ENCODE measurements at places on chromosomes 5 and 9. TPM values are rescaled to one million over a fixed set of nuclear protein-coding genes. Genes with fewer than 3 reads are reported as not detected.

PTGES gene
- polyA plus RNA-seq: not detected

IRX2 gene
- polyA plus RNA-seq: not detected

GRK6 gene
- 203 TPM for polyA plus RNA-seq

GLRA1 gene
- polyA plus RNA-seq: not detected

DNA sequence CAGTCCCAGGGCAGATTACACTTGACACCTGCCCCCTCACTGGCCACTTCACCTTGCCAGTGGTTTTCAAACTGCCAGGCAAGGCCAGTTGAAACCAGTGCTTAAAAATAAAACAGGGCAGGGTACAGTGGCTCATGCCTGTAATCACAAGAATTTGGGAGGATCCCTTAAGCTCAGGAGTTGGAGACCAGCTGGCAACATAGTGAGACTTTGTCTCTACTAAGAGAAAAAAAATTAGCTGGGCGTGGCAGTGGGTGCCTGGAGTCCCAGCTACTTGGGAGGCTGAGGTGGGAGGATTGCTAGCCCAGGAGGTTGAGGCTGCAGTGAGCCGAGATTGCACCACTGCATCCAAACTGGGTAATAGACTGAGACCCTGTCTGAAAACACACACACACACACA lies 58.1 kb downstream of the ROPN1L start:
- DNase-seq: no peak

- DNase-seq: no peak
Observed at GRCh38 chr9:847505-847904, 6.0 kb downstream of the DMRT1 start.

GRCh38 chr5:91074615-91075014 lies 308.5 kb downstream of the ARRDC3 start:
- DNase-seq: no peak

DNA sequence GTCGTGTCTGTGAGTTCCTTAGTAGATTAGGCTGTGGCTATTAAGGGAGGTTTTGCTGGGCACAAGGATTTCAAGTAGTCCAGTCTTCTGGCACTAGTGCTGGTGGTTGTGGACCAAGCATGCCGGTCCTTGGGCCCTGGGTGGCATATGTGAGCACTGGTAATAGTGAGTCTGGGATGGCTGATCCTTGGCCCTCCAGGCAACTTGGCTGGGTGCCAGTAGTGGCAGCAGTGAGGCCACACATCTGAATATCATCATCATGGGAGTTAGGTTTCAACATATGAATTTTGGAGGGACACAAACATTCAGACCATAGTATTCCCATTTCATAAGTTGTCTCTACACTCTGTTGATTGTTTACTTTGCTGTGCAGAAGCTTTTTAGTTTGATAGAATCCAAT lies 25.3 kb upstream of the APBA1 start:
- DNase-seq: no peak

GRCh38 chr5:89826938-89827337 lies 582.6 kb downstream of the CETN3 start:
- no peak for DNase-seq

DNA sequence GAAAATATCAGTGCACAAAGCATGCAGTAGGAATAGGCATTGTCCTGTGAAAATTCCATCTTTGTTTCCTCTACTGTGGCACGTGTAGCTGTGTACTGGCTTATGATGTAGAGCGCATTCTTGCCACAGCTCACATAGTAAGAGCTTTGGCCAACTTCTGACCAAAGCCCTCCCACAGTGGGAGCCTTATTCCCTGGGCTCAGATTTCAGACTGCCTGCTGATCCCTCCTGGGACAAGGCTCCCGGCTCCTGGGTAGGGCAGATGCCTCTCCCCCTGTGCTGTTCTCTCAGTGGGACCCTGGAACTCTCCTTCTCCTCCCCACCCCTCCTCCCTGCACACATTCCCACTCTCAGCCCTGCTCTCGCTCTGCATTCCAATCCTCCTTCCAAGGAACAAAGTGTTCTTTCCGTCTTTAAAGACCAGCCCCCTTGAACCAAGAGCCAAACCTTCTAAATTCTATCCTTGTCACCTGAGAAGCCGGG lies 17.5 kb downstream of the LCP2 start:
- no peak for DNase-seq

GRCh38 chr5:52043543-52043942 lies 660.3 kb downstream of the ISL1 start:
- DNase-seq: no peak

DNA sequence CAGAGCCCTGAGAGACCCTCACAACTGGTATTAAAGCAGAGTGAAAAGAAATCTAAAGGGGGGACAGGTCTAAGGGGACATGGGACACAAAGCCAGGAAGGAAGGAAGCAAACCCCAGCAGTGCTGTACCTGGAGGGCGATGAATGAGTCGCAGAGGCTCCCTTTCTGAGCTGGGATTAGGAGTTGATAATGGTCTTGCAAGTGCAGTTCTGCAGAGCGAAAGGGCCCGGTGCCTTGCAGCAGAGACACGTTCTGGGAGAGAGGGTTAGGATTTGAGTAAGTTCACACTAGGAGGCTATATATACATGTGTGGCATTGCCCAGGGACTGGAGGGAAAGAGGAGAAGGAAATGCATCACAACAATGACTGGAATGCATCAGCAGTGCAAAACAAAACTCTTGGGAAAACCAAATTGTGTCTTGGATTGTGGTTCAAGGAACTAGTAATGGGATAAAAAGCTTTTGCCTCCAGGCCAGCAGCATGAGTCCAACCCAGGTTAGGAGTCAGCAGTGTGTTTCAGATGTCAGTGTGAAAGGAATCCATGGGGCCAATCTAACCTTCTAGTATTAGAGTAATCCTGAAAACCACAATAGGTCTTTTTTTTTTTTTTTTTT lies 38.8 kb upstream of the LIFR start:
- no peak for DNase-seq

GRCh38 chr5:21765406-21765805 lies 1087.7 kb downstream of the CDH12 start:
- no peak for DNase-seq

GRCh38 chr9:95746408-95747180 lies 128.9 kb upstream of the ERCC6L2 start:
- no peak for DNase-seq

GRCh38 chr9:100351508-100351907 lies 1.2 kb downstream of the TEX10 start:
- DNase-seq: no peak

All from CD4-positive, alpha-beta memory T cell (primary cell).